ENCODE measurements at places on chromosomes 11 and 22.
A peak's percentile ranks its signal among the peaks of the same experiment; 100 is the strongest.

DNA sequence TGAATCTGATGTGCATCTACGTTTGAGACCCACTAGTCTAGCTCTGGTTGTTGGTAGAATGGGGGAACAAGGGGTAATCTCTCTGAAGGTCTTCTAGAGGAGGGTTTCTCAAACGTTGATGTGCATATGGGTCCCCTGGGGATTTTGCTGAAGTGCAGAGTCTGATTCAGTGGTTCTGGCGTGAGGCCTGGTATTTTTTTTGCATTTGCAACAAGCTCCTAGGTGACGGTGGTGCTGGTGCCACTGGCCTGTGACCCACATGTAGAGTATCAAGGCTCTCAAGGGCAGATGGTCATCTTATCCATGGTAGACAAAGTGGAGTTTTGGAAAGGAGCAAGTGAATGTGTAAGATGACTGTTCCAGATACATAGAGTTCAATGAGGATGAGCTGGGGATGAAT, 97.1 kb downstream of the CEP164 start:
- peak; percentile 52 for DNase-seq

- no peak for DNase-seq
Observed at GRCh38 chr11:32325187-32325586, 110.2 kb downstream of the WT1 start.

DNA sequence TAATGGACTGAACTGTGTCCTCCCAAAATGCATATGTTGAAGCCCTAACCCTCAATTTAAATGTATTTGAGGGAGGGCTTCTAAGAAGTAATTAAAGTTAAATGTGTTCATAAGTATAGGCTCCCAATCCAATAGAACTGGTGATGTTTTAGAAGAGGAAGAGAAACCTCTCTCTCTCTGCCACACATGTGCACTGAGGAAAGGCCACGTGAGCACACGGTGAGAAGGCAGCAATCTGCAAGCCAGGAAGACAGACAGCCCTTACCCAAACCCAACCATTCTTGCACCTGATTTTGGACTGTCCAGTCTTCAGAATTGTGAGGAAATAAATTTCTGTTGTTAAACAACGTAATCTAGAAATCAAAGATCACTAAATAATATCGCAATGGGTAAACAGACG, 501.5 kb upstream of the ARHGAP42 start:
- no peak for DNase-seq

GRCh38 chr22:45878901-45879551, 97.9 kb downstream of the WNT7B start:
- DNase-seq: no peak

- peak; percentile 70 for DNase-seq
Observed at GRCh38 chr11:66126808-66127555, 56.9 kb downstream of the PACS1 start.

GRCh38 chr11:19849947-19850593, 137.4 kb downstream of the NAV2 start:
- no peak for DNase-seq

GRCh38 chr11:133966921-133967598, 10.3 kb upstream of the IGSF9B start:
- no peak for DNase-seq

DNA sequence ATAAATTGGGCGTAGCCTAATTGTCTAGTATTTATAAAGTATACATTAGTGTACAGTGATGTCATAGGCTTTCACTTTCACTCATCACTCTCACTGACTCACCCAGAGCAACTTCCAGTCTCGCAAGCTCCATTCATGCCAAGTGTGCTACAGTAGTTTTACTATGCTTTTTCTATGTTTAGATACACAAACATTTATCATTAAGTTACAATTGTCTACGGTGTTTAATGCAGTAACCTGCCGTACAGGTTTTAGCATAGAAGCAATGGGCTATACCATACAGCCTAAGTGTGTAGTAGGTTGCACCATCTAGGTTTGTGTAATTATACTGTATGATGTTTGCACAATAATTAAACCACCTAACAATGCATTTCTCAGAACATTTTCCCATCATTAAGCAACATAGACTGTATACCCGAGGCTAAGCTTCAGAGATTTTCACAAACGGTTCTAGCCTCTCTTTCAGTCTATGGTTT, 17.5 kb downstream of the OR9G1 start:
- no peak for DNase-seq

DNA sequence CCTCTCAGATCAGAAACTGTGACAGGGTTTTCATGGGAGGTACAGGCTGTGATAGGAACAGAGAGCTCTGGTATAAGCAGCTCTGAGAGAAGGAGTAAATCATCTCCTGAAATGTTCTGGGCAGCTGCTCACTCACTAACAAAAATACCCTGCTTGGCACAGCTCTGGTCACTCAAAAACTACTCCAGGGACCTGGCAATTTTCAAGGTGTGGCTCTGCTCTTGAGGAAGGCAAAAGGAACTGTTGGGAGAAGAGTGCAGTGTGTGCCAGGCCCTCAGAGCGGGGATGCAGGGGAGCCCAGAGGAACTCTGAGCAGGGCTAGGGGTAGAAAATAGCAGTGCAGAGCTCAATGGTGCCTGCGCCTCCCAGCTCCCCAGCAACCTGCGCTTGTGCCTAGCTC, 180.5 kb upstream of the ZBED5 start:
- DNase-seq: no peak

DNA sequence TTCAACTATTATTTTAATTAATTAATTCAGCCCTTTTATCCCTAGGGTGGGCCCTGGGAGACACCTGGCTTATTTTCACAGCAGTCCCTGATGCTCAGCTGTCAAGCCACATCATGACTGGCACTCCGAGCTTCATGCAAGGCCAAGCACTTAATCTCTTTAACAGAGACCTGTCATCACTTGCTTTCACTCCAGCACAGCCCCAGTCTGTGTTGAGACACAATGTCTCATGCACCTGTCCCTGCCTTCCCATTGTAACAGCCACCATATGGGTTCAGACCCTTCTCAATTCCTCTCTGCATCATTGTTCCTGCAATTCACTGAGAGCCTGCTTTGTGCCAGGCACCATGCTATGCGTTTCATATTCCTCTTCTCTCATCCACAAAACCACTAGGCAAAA, 222.2 kb upstream of the TENM4 start:
- no peak for DNase-seq

DNA sequence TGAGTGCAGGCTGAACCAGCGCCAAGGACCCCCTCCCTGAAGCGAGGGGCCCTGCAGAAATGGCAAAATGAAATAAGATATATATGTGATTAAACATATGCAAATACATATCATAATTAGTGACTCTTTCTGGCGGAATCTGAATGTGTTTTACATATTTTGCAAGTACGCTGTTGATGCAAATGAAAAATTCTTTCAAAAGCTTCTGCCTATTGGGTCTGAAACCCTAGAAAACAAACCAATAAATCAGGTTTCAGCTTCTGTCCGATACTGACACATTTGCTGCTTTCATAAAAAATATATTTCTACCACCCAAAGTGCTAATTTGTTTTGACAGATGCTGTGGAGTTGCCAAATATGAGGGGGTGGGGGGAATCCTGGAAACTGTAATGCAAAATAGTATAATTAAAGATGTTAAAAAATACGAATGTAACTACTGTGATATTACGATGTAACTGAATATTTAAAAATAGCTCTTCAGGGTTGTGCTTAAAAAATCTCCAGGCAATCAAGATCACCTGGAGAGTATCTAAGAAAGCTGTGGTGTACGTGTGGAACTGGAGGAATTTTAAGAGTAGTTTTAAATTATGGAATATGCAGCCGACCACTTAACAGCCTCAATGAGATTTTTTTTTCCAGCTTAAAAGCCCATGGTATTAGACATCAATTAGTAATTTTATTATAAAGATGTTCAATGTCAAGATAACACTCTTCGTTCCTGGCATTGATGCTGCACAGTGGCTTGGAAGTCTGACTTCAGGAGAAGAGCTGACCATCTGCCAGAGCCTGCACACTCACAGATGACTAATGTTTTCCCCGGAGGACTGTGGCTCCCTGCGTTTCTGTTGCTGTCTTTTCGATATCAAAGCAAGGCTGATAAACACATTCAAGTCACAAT, 122.2 kb upstream of the RCN1 start:
- peak; percentile 77 for DNase-seq

GRCh38 chr11:34427186-34427805, 11.4 kb upstream of the CAT start:
- peak; percentile 95 for DNase-seq

DNA sequence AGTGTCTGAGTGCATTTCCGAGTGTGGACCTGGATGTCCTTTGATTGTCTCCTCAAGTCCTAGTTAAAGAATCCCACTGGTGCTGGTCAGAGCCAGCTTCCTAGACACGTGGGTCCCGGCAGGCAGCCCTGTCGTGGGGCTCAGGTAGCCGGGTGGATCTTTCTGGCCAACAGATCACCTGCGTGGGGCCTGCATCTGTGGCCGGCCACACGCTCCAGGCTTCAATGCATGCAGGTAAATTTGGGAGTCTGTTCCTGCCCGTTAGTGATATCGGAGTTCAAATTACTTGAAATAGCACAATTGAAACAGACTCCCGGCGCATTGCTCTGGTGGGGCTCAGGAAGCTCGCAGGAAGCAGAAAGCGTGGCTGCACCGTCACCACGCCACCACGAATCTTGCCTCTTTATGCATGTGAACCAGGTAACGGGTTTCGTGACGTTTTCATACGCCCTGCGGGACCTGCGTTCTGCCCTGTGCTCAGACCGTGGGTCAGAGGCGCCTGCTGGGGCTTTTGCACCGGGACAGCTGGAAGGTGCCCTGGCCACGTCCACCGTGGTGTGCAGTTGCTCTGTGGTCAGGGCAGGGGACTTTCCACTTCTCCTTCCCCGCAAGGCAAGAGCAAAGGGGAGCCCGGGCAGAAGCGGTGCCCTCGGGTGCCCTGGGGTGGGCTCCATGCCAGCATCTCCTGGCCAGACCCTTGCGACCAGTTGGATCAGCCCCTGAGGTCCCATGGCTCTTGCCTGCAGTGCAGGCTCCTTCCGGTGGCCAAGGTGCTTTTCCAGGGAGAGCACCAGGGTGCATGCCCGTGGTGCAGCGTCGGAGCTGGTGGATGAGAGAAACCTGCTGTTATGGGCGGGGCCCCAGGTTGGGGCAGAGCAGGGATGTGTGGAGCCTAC, 803.5 kb downstream of the BRD1 start:
- no peak for DNase-seq

DNA sequence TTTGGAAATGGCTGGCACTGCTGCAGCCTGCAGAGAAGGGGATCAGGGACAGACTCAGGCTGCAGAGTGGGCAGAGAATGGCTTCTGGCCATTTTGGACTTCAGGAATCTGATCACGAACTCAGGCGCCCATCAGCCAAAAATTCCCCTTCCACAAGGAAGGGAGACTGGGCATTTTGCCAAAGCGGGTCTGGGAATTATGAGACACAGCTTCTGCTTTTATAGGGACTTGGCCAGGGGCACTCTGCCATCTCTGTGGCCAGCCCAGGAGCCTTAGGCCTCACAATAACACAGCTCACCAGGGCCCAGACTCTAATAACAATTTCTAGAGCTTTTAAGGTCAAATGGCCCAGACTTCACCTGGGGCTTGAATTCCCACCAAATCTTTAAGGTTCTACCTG, 74.7 kb downstream of the CHST1 start:
- peak; percentile 11 for DNase-seq

- DNase-seq: no peak
Observed at GRCh38 chr11:64611869-64612646, 21.0 kb downstream of the SLC22A12 start.

DNA sequence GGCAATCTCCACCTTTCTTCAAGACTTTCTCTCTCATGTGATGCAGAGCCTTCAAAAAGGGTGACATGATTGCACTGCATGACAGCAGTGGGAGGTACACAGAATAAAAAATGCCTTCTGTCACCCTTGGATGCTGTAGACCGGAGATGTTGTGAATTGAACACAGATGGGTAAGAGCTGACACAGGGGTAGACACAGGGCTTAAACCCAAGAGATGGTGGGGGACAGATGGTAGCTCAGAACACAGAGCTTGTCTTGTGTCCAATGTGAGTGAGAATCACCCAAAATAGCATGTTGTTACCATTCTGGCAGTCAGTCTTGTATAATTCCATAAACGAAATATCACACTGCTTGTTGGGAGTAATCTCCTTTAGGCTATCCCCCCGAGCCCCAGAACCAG, 69.9 kb downstream of the JRKL start:
- DNase-seq: no peak

DNA sequence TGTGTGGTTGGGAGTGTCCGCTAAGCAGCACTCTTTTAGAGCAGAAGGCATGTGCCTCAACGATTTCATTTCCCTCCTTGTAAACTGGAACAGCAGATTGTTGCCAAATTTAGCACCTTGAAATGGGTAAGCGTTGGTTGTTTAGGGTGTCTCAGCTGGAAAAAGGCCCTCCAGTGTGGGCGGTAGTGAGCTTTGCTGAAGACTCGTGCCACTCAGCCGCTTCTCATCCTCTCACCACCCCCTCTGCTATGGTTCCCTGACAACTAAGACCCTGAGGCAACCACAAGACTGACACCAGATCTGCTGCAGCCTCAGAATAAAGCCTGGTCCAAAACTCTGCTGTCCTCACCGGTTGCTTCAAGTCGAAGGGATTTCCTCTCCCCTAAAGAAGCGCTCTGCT, 9.9 kb upstream of the FERMT3 start:
- DNase-seq: no peak

- DNase-seq: no peak
Observed at GRCh38 chr11:77072851-77073327, 6.1 kb downstream of the CAPN5 start.

- DNase-seq: peak; percentile 59
Observed at GRCh38 chr11:78253797-78254196, 65.1 kb downstream of the USP35 start.

- DNase-seq: peak; percentile 6
Observed at GRCh38 chr11:18171377-18172000, 1.1 kb upstream of the MRGPRX4 start.

GRCh38 chr22:24023204-24023789, 12.2 kb downstream of the CABIN1 start:
- no peak for DNase-seq

DNA sequence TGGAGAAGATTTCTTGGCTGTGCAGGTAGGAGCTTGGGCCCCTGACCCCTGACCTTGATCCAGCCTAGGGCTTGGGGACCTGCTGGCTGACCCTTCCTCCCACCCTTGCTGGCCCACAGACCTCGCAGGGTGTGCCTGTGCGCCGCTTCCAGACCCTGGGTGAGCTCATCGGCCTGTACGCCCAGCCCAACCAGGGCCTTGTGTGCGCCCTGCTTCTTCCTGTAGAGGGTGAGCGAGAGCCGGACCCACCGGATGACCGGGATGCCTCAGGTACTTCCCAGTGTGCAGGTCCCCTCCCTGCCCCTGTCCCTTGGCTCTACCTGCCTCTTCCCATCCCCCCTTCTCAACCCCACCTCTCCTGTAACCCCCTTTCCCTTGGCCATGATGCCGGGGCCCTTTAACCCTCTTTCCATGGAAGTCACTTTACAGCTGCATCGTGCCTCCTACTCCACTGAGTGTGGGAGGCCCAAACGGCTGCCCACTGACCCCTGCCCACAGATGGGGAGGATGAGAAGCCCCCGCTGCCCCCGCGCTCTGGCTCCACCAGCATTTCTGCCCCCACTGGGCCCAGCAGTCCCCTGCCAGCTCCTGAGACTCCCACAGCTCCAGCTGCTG, 3.8 kb downstream of the INPPL1 start:
- DNase-seq: no peak

- DNase-seq: no peak
Observed at GRCh38 chr22:49752598-49753091, 75.0 kb downstream of the BRD1 start.

- DNase-seq: no peak
Observed at GRCh38 chr11:109300211-109300610, 121.8 kb upstream of the C11orf87 start.

Measured in fibroblast of upper back skin (primary cell).